ENCODE measurements at places on chromosomes 16 and 17. TPM values are rescaled to one million over a fixed set of nuclear protein-coding genes. Genes with fewer than 3 reads are reported as not detected.

CORO1A gene
- 6.7 TPM for total RNA-seq

COG7 gene
- 9.3 TPM for total RNA-seq

GRCh38 chr16:57007050-57007449 lies 17.7 kb downstream of the NLRC5 start:
- no peaks in the 10 kb centered on the region for H3K36me3 ChIP-seq
- no peak for DNase-seq
- no peaks in the 10 kb centered on the region for H3K27me3 ChIP-seq

- no peaks in the 10 kb centered on the region for H3K27me3 ChIP-seq
- no peaks in the 10 kb centered on the region for H3K36me3 ChIP-seq
- peaks cover 7% of the 10 kb centered on the region for H3K4me1 ChIP-seq
- H3K4me3 ChIP-seq, result no peak overlapping the region
Measured at GRCh38 chr16:82995924-82996441, 369.2 kb downstream of the CDH13 start.

DNA sequence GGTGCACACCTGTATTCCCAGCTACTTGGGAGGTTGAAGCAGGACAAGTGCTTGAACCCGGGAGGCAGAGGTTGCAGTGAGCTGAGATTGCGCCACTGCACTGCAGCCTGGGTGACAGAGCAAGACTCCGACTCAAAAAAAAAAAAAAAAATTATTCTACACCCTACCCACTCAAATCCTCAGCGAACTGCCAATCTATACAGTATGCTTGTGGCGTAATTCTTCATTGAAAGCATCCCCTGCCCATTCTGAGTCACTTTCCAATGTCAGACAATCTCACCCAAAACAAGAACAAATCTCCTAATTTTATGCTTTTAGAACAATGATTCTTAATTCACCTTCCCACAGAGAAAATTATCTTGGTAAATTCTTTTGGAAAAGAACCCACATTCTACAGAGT lies 12.0 kb downstream of the AMFR start:
- H3K27me3 ChIP-seq, result no peaks in the 10 kb centered on the region
- no peak overlapping the region for H3K27ac ChIP-seq
- no peak overlapping the region for H3K4me3 ChIP-seq

Measured in psoas muscle (tissue), 8 donors.